ENCODE measurements at places on chromosomes 16 and 17.

GRCh38 chr17:45111850-45112249, 20.5 kb downstream of the PLCD3 start:
- DNase-seq, result no peak

- no peak for DNase-seq
Observed at GRCh38 chr17:65018610-65019316, 37.8 kb downstream of the GNA13 start.

DNA sequence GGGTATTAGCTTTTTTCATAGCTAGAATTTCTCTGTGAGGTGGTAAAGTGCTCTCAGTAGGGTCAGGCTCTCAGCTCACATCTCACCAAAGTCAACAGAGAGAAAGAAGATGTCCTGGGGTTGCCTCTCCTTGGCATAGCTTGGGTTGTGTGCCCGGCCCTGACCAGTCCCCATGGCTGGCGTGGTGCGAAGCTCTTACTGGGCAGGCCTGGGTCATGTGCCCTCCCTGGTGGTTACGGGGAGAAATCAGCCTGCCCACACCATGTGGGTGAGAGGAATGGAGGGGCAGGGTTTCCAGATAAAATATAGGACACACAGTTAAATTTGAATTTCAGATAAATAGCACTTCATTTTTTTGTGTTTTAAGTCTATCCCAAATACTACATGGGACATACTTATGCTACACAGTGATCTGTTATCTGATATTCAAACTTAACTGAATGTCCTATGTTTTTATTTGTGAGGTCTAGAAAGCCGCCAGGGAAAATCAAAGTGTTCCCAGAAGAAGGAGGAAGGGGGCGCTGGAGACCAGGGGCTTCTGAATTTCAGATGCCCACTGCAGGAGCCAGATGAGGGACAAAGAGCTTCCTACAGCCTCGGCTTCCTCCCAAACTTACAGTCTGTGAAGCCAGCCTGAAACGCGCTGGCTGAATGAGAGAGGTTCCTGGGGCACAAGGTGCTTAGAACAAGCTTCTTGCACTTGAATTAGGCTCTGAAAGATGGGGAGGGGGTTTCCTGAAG, 45.4 kb downstream of the NKD1 start:
- DNase-seq, result no peak

DNA sequence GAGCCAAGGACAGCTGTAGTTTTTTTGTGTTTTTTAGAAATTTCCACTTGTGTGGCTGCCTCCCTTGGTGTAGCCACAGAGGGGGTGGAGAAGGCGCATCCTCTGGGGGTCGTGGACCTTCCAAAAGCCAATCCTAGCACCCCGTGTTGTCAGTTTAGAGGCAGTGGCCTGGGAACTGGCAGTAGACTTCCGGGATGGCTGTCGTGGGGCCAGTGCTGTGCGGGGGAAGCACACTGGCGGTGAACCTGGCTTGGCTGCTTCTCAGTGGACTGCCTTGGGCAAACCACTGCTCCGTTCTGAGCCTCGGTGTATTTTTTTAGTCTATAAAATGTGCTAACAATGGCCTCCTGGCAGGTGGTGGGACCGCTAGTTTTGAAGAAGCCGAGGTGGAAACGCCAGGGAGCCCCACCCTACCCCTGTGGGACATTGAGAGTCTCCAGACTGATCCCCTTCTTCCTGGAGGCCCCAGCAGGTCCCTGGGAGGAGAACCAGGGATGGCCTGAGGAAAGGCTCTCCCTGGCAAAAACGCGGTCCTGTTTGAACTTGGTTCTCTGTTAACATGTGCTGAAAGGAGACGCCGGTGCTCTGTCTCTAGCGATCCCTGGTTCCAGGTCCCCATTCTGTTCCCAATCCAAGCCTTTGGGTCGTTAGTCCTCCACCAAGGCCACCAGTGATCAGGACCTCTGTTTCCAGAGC, 125.7 kb downstream of the CMIP start:
- no peak for DNase-seq
